Pancreas (tissue), 10 donors: ENCODE measurements at places on chromosomes 13 and 19. TPM values are rescaled to one million over a fixed set of nuclear protein-coding genes. Genes with fewer than 3 reads are reported as not detected.

The PGLYRP2 gene
- total RNA-seq, result not detected

The ACER1 gene
- total RNA-seq, result not detected

The TGDS gene
- total RNA-seq, result 4.9 TPM

The KLK14 gene
- 0.32 TPM for total RNA-seq

The CTXN1 gene
- total RNA-seq, result 0.67 TPM

The PTGIR gene
- total RNA-seq, result 4.6 TPM

The KIRREL2 gene
- total RNA-seq, result 50.5 TPM

The CYP2A6 gene
- not detected for total RNA-seq

The ZNF66 gene
- total RNA-seq, result 2.9 TPM

The MISP gene
- total RNA-seq, result 1.6 TPM
